ENCODE measurements at places on chromosomes 12 and 14.

GRCh38 chr14:61675291-61675690 is 20.0 kb upstream of the HIF1A start:
- no peak for DNase-seq

- DNase-seq, result no peak
Observed at GRCh38 chr12:56873382-56873781, 60.8 kb downstream of the SDR9C7 start.

DNA sequence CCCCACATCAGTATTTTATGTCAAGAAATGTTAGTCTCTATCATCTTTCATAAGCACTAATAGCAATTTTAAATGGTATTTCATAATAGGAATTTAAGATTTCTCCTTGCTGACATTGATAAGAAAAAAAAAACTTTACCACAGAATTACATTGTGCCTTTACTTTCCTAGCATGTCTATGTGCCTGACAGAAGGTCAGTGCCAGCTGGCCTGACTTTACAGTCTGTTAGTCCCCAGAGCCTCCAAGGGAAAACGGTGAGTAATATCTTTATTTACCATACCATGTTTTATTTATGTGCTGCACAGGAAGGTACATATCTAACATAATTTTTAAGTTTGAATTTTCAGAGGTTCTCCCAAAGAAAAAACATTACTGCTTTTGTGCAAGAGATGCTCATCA is 152.0 kb upstream of the AEBP2 start:
- no peak for DNase-seq

DNA sequence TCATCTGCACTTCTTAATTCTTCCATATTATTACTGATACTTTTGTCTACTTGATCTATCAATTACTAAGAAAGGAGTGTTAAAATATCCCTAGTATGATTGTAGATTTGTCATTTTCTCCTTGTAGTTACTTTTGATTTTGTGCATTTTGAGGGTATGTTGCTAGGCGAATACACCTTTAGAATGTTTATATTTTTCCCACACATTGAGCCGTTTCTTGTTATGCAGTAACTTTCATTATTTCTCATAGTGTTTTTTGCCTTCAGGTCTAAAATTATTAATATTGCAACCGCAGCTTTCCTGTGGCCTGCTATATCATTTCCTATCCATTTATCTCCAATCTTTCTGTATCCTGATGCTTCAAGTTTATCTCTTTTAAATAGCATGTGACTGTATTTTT is 44.6 kb upstream of the C12orf42 start:
- DNase-seq, result no peak

DNA sequence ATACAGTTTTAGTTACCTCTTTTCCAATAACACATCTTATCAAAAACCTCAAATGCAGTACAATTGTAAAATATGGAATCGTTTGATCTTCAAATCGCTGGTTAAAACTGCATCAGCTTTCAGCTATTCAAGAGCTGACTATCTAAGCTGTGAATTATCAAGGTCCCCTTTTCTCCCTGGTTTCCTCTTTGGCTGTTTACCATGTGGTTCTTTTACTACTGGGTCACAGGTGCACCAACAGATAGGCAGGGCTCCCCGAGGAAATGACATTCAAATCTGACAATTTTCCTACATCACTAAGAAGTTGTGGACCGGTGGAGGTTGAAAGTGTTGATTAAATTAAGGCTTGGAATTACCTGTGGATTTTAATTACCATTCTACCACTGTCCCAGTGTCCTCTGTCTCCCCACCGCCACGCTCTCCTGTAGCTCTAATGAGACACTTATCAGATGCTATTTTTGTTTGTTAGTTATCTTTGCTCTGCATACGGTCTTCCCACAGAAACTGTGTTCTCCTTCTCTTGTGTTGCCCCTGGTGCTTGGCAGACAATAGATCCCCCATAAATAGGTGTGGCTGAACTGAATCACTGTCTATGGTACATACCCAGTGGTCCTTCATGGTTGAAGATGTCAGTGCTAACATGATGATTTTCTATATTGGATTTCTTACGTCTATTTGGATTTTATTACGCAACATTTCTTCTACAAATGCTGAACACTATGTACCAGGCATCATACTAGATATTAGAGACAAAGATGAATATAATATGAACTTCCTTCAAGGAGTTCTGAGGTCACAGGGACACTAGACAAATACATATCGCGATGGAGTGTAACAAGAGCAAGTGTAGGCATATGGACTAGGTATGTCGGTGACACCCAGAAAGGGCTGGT is 20.9 kb upstream of the PLXNC1 start:
- no peak for DNase-seq

DNA sequence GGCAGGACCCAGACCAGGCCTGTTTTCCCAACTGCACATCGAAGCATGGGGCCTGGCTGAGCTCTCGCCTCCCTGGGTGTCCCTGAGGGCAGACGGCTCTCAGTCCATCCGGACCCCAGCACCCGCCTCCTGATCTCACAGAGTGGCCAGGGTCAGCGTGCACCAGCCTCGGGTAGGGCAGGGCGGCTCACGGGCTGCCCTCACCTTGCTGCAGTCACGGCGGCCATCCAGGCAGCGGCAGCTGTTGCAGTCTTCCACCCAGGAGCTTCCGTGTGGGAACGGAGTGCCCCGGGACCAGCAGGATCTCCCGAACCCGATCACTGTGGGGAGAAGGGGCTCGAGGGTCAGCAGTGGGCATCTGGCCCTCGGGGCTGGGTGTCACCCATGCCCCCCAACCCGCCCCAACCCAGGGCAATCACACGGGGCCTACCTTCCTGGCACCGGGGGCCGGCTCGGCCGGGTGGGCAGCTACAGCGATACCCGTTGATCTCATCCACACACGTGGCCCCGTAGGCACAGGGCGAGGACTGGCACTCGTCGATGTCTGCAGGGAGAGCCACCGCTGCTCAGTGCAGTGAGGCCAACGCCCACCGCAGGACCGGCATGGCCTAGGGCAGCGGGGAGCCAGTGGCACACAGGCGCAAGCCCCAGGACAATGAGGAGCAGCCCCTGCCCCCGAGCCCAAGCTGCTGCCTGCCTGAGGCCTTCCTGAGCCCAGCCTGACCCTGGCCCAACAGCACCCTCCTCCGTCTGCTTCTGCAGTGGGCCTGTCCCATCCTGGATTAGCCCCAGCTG is 22.2 kb downstream of the JAG2 start:
- DNase-seq, result no peak

GRCh38 chr12:89252284-89252683 is 100.0 kb downstream of the DUSP6 start:
- DNase-seq, result no peak

DNA sequence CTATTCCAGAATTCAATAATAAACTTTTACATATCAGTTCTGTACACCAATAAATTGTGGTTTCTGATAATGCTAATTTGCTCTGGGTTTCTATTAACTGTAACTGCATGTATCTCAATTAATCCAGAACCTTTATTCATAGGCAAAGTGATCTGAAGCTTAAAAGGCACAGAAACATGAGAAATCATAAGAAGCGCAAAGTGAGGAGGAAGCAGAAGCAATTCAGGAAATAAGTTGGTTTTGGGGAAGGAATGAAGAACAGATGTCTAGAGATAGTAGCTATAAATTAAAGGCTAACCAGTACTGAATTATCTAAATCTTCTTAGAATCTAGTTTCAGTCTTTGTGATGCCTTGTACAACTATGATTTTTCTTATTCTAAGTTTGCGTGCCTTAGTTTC is 24.6 kb downstream of the KERA start:
- DNase-seq, result no peak

- DNase-seq, result no peak
Observed at GRCh38 chr14:96999654-97000155, 202.5 kb downstream of the VRK1 start.

- DNase-seq, result no peak
Observed at GRCh38 chr14:96187216-96188031, 17.2 kb upstream of the BDKRB2 start.

GRCh38 chr12:92988622-92989130 is 59.6 kb upstream of the EEA1 start:
- no peak for DNase-seq

Data from stimulated activated CD4-positive, alpha-beta T cell treated with anti-CD3 and anti-CD28 coated beads, Interleukin-1b, Interleukin-23, amount 100 ng/mL, for 1 hour (primary cell).